ENCODE measurements at places on chromosomes 7 and 10.

DNA sequence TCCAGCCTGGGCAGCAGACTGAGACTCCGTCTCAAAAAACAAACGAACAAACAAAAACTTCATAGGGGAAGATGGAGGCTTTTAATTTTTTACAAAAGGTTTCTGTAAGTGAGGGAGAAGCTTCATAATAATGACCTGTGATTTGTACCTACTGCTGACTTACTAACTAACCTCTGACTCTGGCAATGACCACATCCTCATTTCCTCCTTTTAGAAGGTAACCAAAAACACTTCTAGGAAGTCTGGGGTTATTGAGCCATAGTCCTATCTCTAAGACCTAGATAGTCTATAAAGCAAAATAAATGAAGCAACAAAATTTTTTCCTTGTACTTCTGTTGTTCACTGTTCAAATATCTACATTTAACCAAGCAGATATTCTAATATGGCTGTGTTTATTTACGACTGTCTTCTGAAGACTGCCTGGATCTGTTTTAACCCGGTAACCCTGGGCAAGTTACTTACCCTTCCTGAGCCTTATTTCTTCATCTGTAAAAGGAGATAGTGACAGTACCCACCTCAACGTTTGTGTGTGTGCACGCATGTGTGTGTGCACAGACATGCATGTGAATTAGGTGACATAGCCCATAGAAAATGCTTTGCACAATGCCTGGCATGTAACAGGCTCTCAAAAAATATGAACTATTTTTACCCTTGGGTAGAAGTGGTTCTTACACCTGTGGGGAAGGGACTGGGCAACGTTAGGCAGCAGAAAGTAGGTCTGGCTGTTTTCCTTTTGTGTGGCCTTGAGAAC, 30.8 kb upstream of the SMNDC1 start:
- DNase-seq: no peak

DNA sequence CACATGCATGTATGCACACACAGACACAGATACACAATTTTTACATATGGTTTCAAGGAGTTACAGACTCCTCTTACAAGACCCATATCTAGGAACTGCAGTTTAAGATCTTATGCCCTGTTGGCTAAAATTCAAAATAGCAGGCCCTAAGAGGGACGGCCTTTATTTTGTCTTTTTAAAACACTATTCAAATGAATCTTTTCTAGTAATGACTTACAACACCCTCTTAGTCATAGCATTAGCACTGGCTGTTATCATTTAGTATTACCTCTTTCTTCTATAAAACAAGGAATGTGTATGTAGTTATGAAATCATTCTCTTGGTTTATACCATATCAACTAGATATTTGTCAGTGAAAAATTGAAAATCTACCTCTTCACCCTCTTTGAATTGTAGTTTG, 15.3 kb downstream of the PAPSS2 start:
- DNase-seq: no peak

DNA sequence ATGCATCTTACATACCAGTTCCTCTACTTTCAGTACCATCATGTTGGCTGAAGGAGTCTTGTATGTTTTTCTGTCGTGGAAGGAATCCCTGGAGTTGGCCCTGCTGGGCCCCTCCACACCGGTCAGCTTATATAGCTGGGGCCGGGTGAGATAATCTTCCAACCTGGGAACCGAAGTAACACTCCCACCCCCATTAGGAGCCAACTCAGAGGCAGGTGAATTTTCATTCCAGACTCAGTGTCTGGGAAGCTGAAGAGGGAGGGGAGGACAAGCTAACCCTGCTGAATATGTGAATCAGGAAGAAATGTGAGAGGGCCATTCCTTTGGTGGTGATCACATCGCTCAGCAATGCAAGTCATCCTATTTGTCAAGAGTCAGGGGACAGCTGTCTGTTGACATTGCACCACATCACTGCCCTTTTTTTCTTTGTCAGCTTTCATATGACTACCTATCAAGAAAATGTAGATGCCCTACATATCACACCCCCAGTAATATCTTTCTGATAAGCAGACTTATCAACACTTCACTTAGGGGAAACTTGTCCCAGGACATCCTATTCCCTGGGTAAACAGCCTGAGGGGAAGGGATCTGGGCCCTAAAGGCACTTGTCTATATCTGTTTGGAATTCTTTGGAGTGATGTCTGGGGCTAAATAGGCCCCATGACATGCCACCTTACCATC, at the start of gene ANKRD1:
TSS of gene ANKRD1 (minus strand) at position 102 of the 681 bp plus-strand sequence. CDS start at position 42, 60 bp downstream.
- DNase-seq: no peak

DNA sequence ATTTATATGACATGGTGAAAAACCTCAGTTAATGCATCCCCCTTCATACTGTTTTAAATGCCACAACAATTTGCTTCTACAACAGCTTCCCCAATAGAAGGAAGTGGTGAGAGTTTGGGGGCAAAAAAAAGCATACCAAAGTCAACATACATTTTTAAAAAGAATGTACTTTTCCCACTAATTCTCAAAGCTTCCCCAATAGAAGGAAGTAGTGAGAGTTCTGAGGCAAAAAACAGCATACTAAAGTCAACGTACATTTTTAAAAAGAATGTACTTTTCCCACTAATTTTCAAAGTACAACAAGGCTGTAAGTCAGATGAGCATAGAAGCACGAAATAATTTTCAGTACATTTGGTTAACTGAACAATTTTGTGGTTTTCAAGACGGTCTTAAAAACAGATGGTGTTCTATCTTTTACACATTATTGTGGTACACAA, 24.0 kb downstream of the WASL start:
- DNase-seq: no peak

DNA sequence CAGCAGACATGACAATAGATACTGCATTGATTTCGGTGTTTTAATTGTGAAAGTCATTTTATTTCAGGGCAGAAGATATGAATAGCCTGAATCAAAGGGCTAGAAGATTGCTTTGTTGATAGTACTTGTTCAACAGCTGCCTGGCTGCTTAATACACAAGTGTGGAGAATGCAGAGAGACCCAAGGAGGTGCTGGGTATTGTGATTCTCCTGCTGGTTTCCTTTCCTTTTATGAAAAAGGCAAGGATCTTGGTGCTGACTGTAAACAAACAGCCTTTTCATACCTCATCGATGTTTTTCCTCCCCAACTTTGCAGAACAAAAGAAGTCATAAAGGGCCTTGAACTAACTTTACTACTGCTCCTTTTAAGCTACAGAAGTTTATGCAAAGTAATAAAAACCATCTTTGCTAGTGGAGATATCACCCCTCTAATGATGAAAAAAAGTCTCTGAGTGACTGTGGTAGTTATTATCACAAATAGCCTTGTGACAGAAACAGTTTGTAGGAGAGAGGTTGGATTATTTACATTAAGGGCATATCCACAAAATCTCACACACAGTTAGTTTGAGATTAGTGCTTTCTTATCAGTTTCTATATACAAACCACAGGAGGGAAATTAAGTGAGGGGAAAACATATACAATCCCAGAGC, 800.0 kb downstream of the LRMDA start:
- DNase-seq: no peak

GRCh38 chr7:98223898-98224700, 12.9 kb downstream of the BHLHA15 start:
- DNase-seq: no peak

- no peak for DNase-seq
These were observed 65.1 kb downstream of the PAXIP1 start for GRCh38 chr7:154937837-154938236.

DNA sequence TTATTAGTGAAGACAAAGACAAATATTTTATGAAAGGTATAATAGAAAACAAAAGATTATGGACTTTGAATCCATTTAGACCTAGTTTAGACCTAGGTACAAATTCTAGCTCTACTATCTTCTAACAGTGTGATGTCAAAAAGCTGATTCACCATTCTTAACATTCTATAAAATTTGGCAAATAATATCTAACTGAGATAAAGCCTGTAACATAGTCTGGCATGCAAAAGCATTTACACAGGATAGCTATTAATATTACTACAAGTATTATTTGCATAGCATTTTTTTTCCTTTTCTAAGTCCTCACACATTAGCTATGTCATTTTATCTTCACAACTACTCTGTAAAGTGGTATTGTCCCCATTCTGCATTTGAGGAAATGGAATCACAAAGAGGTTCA, 179.6 kb upstream of the LRRTM3 start:
- DNase-seq: no peak

GRCh38 chr7:37918526-37918925, 1.9 kb upstream of the SFRP4 start:
- no peak for DNase-seq

- no peak for DNase-seq
These were observed at the start of gene ASB10 for GRCh38 chr7:151186640-151187408. Gene ASB10 (minus strand): TSS chr7:151187250. CDS start chr7:151187130, 120 bp downstream.

DNA sequence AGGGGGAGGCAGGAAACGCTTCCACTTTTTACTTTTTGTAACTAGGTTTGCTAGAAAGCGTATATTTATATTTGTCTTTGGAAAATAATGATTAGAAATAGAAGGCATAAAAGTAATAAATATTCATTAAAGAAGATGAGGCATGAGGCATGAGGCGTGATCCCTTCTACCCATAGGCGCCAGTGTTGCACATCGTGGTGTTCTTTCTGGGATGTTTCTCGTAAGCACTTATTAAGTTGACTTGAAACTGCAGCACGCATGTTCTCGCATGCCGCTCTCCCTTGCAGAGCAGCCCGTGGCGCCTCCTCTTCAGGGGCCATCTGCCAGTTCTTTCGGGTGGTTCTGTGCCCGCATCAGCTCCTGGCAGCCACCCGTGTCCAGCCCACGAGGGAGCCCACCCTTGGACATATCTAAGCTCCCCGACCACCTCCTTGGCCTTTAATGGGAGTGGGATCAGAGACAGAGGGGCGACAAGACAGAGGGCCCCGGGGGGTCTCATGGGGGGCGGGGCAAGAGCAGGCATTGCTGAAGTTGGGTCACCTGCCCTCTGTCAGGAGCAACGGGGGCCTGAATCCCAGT, 28.5 kb upstream of the CSGALNACT2 start:
- DNase-seq: no peak

DNA sequence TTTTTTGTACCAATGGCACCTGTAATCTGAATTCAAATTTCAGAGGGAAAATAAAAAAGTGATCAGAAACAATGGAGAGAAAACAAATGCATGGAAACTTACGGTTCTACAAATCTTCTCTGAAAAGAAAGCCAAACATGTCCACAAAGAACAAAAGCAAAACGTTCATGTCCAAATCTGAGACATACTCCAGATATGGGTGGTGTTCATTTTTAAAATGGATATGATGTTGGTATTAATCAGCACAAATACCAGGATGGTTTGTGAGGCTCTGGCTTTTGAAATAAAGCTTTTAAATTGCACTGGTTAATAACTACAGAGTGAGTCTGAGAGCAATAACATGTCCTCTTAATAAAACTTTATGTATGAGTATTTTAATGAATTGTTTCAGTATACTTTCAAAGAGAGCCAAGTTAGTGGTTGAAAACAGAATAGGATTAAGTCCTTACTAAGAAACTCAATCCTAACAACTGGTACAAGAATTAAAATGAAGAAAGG, 366.4 kb downstream of the INHBA start:
- no peak for DNase-seq

DNA sequence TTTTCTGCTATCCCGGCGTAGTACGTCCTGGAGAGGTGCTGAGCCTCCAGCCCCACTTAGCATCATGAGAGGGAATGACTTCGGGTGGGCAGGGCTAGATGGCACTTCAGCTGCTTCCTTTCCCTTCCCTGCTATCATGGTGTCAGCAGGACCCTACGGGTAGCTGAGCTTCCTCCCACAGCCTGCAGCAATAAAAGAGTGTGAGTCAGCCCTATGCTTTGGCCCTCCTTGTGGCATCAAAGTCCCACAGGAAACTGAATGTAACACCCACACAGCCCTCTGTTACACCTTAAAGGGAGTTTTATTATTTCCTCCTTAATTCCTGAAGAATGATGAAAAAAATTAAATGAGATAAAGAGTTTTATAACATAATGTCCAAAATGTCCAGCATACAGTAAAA, 458.1 kb downstream of the RPS24 start:
- DNase-seq: no peak

DNA sequence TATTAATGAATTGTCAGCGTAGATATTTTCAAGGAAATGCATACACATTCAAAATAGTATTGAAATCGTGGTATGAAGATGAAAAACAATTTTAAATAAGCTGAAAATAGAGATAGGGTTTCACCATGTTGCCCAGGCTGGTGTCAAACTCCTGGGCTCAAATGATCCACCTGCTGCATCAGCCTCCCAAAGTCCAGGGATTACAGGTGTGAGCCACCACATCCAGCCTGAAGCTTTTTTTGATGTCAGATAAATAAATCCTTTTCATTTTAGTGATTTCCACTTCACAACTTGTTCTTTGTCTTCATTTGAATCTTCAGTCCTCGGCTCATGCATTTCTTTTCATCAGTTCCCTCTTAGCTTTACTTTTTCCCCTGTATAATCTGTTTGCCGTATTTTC, 4.6 kb downstream of the CDK13 start:
- no peak for DNase-seq

GRCh38 chr7:103343758-103344452, 662 bp downstream of the DNAJC2 start:
- peak; percentile 30 for DNase-seq

DNA sequence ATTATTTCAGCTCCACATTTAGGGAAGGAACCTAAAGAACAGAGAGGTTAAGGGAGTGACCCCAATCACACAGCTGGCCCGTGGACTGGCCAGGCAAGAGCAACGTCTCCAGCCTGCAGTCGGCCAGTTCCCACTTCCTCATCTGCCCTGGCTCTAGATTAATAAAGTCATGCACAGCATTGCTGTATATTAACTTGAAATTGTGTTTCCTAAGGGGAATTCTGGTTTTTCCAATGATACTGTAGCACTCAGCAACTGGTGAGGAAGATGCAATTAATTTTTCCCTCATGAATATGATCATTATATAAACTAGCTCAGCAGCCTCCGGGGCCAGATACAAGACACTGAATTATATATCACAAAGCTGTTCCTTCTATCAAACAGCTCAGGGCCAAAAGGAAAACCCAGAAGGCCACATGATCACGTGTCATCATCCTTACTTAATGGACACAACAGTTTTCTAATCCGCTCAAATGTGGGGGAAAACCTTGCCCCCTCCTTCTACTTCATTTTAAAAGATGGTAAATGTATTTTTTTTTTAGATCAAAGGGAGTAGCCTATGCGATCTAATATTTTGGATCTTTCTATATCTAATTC, 295.3 kb upstream of the PRKCQ start:
- no peak for DNase-seq

GRCh38 chr10:92202536-92202935, 88.3 kb downstream of the CPEB3 start:
- no peak for DNase-seq

- DNase-seq: no peak
These were observed 497.9 kb upstream of the GALNT17 start for GRCh38 chr7:70634071-70634470.

DNA sequence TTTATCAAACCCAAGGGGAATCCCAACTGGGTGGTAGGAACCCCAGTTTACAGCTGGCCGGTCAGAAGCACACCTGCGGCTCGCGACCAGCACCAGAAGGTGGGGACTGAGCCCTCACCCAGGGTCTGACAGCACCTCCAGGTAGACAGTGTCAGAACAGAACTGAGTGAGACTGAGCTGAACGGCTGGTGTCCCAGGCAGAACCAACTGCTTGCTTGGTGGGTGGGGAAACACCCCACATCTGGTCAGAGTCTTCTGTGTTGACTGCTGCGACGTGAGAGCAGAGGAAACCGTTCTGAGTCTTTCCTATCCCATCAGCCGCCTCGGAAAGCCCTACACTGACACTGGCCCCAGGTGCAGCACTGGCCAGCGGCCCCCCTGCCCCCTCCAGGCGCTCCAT, 160.7 kb downstream of the MAD1L1 start:
- DNase-seq: no peak

GRCh38 chr10:74586088-74586585, 240.3 kb upstream of the KAT6B start:
- DNase-seq: peak; percentile 29

Data from activated T-cell treated with anti-CD3 and anti-CD28 coated beads for 4 hours (primary cell).